CD4-positive, alpha-beta T cell treated with Interleukin-6 for 4 hours (primary cell): ENCODE measurements at places on chromosomes 12 and 14.

- no peak for DNase-seq
Measured at GRCh38 chr12:52909331-52909730, 4.5 kb upstream of the KRT8 start.

- DNase-seq: no peak
Measured at GRCh38 chr12:8661016-8661415, 1.6 kb downstream of the MFAP5 start.

GRCh38 chr14:96629082-96629481 is 126.9 kb downstream of the PAPOLA start:
- DNase-seq: no peak

DNA sequence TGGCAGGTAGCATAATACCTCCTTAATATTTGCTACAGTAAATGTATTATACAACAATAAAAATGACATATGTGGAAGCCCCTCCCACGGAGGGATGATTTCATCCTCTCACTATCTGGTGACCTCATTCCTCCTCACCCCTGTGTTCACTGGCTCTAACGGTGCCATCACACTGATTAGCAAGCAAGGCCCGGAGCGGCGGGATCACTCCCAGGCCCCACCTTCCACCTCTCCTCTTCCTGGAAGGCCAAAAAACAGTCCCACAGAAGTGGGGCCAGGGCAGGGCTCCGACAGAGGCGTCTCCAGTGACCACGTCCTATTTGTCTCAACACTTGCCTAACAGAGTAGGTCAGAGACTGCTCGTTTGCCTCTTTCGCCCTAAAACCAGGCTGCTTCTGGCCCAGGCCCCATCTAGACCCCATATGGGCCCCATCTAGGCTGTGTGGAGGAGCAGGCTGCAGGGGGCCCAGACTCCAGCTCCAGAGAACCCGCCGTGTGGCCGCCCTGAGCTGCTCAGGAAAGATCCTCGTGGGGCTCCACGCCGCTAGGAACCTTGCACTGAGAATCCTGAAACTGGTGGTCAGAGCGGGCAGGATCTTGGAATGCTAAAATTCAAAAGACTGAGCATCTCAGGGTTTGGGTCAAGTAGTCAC is 3.7 kb downstream of the SELPLG start:
- peak; percentile 71 for DNase-seq

GRCh38 chr14:71716041-71716772 is 216.0 kb upstream of the RGS6 start:
- no peak for DNase-seq

GRCh38 chr14:39015360-39015961 is 87.6 kb downstream of the SEC23A start:
- DNase-seq: peak; percentile 9

GRCh38 chr12:47237751-47238211 is 158.0 kb upstream of the AMIGO2 start:
- DNase-seq: no peak

DNA sequence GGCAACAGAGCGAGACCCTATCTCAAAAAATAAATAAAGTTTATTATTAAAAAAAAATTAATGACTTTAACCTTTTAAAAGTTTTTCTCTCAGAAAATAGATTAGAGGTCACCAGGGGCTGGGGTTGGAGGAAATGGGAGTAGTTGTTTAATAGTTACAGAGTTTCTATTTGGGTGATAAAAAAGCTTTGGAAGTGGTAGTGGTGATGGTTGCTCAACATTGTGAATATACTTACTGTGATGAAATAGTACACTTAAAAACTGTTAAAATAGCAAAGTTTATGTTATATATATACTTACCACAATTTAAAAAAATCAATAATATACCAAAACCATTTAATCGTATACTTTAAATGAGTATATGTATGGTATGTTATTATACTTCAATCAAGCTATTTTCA is 59.6 kb downstream of the ARL6IP4 start:
- DNase-seq: no peak

DNA sequence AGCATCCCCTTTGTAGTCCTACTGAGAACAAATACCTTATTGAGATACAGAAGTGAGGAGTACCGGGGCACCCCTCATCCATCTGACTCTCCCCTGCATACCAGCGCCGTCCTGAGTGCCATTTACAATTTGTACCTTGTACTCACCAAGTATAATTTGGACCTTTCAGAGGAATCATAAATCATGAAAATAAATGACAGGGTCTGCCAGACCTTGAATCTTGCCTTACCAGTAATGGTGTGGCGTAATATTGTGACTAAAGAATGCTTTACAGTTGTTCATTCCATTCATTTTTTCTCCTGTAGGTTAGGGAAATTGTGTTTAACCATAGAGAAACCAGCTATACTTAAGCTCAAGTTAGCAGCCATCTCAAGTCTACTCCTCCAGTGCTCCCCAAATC is 243.7 kb upstream of the RGS6 start:
- no peak for DNase-seq

DNA sequence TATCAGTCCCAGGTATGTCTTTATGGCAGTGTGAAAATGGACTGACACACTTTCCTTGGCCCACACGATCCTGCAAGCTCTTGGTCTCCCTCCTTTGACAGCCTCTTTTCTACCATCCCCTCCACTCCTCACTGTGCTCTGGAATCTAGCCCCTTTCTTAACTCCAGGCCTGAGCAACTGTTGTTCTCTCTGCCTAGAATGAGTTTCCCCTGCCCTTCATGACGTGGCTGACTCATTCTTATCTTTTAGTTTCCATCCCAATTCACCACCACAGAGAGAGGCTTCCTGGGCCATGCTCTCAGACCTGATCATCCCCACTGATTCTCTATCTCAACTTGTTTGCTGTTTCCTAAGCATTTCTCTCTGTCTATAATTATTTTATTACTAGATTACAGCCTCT is 157.4 kb upstream of the HMGA2 start:
- no peak for DNase-seq

DNA sequence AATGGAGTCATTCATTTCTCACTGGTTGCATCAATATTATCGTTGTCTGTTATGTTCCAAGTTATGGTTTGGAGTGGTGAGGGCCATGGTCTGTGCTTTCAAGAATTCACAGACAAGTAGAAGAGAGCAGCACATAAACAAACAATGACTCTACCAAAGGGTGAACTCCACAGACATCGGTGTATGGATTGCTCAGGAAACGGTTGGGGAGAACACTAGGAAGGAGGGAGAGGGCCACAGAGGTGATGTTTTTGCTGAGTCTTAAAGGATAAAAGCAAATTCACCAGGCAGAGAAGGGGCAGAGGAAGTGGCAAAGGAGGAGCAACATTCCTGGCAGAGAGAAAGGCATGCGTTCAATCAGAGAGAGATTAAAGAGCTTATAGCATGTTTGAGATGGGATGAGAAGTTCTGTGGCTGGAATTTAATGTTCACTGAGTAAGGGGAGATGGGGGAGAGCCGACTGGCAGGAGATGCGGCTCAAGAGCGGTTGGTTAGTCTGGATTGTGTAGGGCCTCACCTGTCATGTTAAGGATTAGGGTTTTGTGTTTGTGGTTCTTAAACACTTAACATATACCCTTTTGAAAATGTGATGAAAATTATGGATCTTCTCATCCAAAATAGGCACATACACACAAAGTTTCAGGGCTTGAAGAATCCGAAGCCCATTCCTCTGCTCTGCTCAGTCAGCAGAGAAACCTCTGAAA is 42.3 kb upstream of the FRMD6 start:
- DNase-seq: no peak
